ENCODE measurements at places on chromosomes 13 and 19.

- no peak for DNase-seq
Measured at GRCh38 chr13:34020388-34020787, 202.4 kb downstream of the RFC3 start.

DNA sequence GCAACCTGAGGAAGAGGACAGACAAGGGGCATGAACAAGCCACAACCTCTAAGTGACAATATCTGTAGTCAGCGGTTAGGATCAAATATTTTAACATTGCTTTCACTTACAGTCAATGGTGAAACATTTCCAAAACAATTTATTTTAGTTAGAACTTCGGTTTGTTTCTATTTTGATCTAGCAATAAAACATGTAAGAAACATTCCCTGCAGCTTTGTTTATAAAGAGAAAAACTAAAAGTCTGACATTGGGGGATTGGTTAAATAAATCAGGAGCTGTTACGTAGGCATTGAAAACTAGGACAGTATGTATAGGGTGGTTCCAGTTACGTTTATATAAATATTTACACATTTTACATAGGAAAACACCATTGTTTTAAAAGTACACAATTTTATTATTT lies 3.4 kb downstream of the URI1 start:
- DNase-seq = no peak

DNA sequence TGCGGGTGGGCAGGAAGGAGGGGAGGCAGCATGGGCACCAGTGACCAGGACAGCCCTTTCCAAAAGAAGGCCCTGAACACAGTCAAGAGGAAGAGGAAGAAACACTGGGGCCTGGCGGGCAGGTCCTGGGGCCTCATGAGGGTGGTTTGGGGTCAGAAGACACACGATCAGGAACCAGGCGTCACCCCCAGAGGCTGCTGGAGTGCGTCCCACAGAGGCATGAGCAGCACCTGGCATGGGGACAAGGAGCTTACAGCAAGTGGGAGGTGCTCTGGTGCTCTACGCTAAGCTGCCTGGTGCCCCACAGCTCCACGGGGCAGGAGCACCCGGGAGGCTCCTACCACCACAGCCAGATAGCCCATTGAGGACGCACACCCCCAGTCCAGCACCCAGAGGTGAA lies 20.0 kb downstream of the ELL start:
- DNase-seq = no peak

GRCh38 chr13:59700281-59700680 lies 463.4 kb downstream of the DIAPH3 start:
- no peak for DNase-seq

DNA sequence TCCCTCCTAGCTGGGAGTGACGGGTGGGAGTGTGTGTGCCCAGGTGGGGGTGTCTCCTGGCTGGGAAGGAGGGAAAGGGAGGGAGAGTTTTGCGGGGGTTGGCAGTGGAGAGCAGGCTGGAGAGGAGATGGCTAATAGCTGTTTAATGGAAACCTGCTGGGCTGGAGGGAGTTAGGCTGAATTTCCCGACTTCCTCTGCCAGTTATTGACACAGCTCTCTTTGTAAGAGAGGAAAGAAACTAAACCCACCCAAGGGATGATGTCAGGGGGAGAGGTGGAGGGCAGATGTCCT lies 10.2 kb upstream of the ILF3 start:
- no peak for DNase-seq

DNA sequence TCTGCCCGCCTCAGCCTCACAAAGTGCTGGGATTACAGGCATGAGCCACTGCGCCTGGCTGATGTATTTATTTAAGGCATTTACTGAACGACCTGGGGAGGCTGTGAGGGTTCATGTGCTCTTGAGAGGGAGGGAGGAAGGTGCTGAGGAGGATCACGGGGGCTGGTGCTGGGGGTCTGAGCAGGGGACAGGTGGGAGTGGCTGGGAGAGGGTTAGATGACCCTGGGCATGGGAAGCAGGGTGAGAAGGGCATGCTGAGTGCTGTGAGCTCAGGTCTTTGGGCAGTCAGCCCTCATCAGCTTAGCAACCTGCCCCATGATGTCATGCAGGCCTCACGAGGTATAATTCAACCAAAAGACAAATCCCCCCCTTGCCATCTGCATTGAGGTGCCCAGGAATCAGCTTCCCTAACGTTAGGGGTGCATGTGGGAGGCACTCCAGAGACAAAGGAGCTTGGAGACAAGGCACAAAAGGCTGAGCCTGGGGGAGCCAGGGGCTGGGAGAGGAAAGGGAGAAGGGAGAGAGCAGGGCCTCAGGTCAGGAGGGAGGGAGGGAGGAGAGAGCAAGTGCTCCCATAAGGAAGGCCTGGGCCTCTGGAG lies 36.4 kb downstream of the SUGP2 start:
- no peak for DNase-seq

- DNase-seq = no peak
Measured at GRCh38 chr19:11236324-11237301, 2.8 kb upstream of the ANGPTL8 start.

- DNase-seq = no peak
Measured at GRCh38 chr13:25490236-25490635, 118.5 kb downstream of the ATP8A2 start.

DNA sequence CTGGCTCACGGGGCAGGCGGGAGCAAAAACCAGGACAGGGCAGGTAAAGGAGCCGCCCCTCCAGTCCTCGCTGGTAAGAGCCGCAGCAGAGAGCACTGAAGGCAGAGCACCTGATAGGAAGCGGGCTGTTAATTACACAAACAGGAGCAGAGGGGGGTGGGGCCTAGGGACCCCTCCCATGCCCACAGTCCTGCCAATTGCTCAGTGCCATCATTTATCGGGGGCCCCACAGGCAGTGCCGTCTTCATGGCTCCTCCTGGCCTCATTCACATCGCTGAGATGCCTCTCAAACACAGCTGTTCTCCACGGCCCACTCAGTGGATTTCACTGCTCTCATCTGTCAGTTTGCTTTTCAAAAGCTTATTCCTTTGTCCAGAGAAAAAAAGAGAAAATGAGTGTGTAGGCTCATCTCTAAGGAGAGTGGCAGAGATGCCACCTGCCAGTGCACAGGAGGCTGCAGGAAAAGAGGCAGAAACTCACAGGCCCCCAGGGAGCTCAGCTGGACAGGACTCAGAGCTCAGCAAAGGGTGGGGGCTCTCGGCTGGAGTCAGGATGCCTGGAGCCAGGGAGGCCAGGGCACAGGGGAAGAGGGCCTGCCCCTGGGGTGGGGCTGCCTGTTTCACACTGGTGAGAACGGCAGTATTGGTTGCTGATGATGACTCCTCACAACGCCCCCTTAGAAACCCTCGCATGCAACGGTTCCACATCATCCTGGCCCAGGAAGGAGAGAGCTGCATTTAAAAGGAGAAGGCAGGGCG lies 174.6 kb downstream of the COL4A1 start:
- no peak for DNase-seq

- no peak for DNase-seq
Measured at GRCh38 chr13:80814541-80814940, 473.6 kb upstream of the SPRY2 start.

GRCh38 chr13:22114630-22115311 lies 443.9 kb downstream of the FGF9 start:
- DNase-seq = peak; percentile 2

GRCh38 chr13:98919566-98919965 lies 58.3 kb downstream of the DOCK9 start:
- no peak for DNase-seq

DNA sequence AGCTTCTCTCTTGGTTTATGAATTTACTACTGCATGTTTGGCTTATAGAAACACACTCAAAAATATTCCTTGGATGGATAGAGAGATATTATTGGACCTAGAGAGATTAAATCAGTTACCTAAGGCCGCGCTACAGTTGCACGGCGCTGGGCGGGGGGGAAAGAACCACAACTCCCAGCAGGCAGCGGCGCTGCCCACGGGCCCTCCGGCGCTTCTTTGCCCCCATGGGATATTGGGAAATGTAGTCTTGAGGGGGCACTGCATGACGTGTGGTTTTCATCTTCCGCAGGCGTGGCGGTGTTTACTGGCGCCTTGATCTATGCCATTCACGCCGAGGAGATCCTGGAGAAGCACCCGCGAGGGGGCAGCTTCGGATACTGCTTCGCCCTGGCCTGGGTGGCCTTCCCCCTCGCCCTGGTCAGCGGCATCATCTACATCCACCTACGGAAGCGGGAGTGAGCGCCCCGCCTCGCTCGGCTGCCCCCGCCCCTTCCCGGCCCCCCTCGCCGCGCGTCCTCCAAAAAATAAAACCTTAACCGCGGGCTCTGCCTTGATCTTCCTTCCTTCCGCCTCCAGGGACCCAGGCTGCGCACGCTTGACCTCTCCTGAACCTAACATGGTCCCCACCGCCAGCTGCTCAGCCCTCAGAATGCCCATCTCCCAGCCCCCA lies 4.8 kb downstream of the EMP3 start:
- DNase-seq = no peak

- no peak for DNase-seq
Measured at GRCh38 chr19:11018179-11018578, 57.3 kb downstream of the SMARCA4 start.

GRCh38 chr19:41546386-41546789 lies 29.6 kb upstream of the CEACAM21 start:
- no peak for DNase-seq

- no peak for DNase-seq
Measured at GRCh38 chr19:58578012-58578925, 5.1 kb upstream of the MZF1 start.

GRCh38 chr19:5001615-5002014 lies 32.7 kb downstream of the KDM4B start:
- DNase-seq = no peak

DNA sequence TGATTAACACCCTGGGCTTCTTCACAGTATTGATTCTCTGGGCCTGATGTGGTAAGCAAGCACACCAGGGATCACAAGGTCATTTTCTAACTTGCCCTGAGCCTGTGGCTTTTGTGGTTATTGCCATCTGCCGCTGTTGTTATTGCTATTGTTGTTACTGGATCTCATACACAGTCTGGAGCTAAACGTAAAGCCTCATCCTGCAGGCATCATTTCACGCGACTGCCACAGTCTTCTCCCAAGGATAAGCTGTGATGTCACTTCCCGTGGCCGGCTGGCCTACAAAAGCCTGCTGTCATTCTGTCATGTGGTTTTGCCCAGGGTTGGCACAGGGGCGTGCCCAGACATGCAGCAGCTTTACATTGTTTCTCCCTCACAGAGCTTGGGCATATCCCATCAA lies 154.0 kb upstream of the GPR12 start:
- DNase-seq = no peak

GRCh38 chr13:114147803-114148520 lies 15.5 kb upstream of the RASA3 start:
- DNase-seq = no peak

- no peak for DNase-seq
Measured at GRCh38 chr13:44218501-44219240, 155.0 kb upstream of the SERP2 start.

GRCh38 chr13:110705356-110705825 lies 525 bp downstream of the CARS2 start:
- no peak for DNase-seq

DNA sequence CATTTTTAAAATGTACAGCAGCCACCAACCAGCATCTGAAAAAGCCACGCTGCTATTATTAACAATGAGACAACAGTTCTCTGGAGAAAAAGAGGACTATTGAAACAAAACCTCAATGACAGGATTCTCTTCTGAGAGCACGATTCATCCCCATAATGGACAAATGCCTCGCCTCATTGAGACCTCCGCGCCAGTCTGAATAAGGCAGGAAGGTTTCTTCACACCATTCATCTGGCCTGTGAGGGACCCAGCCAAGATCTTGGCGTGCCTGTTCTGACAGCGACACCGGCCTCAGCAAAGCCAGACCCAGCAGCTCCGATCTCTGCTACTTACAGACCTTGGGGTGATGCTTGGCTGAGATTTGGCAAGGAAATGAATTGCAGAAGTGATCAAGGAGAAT lies 14.8 kb downstream of the SMIM7 start:
- no peak for DNase-seq

- no peak for DNase-seq
Measured at GRCh38 chr19:15419413-15420025, 731 bp upstream of the AKAP8L start.

GRCh38 chr13:34322014-34322742 lies 504.2 kb downstream of the RFC3 start:
- DNase-seq = no peak

- no peak for DNase-seq
Measured at GRCh38 chr13:78046331-78046730, 127.7 kb upstream of the EDNRB start.

DNA sequence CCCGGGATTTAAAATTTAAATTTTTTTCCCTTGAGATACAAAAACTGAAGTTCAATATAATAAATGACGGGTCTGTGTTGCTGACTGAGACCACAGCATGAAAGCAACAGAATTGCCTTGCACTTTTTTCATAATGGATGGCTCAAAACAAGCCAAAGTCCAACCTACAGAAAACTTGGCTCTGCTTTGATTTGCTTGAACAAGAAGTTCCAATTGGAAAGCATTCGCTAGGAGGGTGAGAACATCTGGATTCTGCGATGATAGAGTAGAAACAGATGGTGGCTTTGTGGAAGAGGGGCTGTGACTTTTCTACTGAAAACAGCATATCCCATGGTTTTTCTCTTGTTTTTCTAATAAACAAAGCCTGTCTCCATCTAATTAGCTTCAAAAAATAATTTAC lies 46.4 kb downstream of the THSD1 start:
- DNase-seq = no peak

GRCh38 chr13:110512198-110512740 lies 49.3 kb downstream of the RAB20 start:
- no peak for DNase-seq

GRCh38 chr13:27977476-27978300 lies 8.6 kb upstream of the CDX2 start:
- DNase-seq = no peak

DNA sequence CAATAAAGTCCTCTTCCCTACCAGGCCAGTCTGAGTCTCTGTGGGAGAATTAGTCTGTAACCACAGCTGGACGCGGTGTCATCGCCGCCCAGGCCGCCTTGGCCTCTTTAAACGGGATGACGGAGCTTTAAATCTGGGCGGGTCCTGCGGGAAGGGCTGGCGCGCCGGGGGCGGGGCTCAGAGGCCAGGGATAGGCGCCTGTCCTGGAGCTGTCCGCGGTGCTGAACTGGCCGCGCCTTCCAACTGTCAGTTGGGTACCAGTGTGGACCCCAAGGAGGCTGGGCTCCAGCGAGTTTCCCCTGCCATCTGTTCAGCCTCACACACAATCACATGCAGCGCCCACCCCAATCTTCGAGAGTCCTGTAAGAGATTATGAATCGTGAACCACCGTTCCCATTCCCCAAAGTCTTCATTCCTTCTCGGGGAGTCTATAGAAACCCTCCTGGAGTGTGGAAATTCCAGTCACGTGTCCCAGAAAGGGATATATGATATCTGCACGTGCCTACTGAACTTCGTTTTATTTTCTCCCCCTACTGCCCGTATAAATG lies 11.5 kb downstream of the APLP1 start:
- no peak for DNase-seq

GRCh38 chr13:96181911-96182310 lies 92.0 kb downstream of the HS6ST3 start:
- no peak for DNase-seq

- DNase-seq = no peak
Measured at GRCh38 chr13:22288496-22288895, 617.6 kb downstream of the FGF9 start.

- no peak for DNase-seq
Measured at GRCh38 chr13:33744589-33745369, 73.2 kb upstream of the RFC3 start.

- DNase-seq = no peak
Measured at GRCh38 chr13:104460554-104460953, 1394.3 kb upstream of the SLC10A2 start.

GRCh38 chr19:47157431-47158321 lies 27.0 kb downstream of the SAE1 start:
- no peak for DNase-seq

Measured in stimulated activated CD8-positive, alpha-beta memory T cell treated with anti-CD3 and anti-CD28 coated beads, Interleukin-4, amount 100 ng/mL, for 1 hour (primary cell).